Progenitor cell of endocrine pancreas (in vitro differentiated cells): ENCODE measurements at places on chromosomes 16 and 17. TPM values are rescaled to one million over a fixed set of nuclear protein-coding genes. Genes with fewer than 3 reads are reported as not detected.

- H3K36me3 ChIP-seq: no peaks in the 10 kb centered on the region
- H3K27me3 ChIP-seq: peaks cover 22% of the 10 kb centered on the region
- no peak overlapping the region for H3K4me3 ChIP-seq
These were observed 78.8 kb downstream of the TMEM114 start for GRCh38 chr16:8511464-8511863.

- no peak overlapping the region for H3K4me3 ChIP-seq
- DNase-seq: no peak
These were observed 17.3 kb downstream of the SOCS3 start for GRCh38 chr17:78342449-78343186.

- H3K27me3 ChIP-seq: no peaks in the 10 kb centered on the region
- H3K27ac ChIP-seq: no peak overlapping the region
- no peaks in the 10 kb centered on the region for H3K4me1 ChIP-seq
- no peak for DNase-seq
- H3K4me3 ChIP-seq: no peak overlapping the region
These were observed 920.3 kb upstream of the GOT2 start for GRCh38 chr16:59654455-59654854.

- H3K27me3 ChIP-seq: no peaks in the 10 kb centered on the region
- DNase-seq: no peak
- H3K4me3 ChIP-seq: no peak overlapping the region
- no peaks in the 10 kb centered on the region for H3K36me3 ChIP-seq
These were observed 54.2 kb upstream of the IL34 start for GRCh38 chr16:70592106-70592571.

DNA sequence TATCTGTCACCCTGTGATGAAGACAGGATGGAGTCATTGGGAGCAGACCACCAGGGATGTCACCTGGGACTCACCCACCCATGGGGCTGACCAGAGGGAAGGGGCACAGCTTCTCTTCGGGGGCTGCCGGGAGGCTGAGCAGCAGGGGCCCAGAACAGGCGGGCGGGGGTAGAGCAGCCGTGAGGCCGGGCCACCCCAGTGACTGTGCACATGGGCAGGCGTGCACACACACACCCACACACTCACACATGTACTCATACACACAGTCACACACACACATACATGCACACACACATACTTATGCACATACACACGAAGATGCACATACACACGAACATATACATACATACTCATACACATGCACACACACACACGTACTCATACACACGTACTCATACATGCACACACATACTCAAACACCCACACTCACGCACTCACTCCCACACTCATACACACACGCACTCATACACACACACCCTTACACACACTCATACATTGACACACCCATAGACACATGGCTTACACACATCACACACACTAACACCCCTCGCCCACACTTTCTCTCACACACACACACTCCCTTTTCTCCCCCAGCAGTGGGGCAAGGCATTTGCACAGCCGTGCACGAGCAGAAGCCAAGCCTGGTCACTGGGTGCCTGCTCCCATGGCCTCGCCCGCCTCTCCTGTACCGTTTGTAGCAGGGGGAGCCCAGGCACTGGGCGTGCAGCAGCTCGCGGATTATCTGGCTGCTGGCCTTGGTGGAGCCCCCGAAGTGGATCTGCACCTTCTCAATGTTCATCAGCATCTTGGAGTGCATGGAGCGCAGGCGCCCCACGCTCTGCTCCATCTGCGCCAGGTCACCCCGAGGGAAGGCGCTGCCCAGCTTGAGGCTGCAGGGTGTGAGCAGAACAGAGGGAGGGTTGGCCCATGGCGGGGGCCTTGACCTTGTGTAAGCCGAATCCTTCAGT is 12.4 kb downstream of the UBALD2 start:
- no peak overlapping the region for H3K4me3 ChIP-seq
- no peaks in the 10 kb centered on the region for H3K27me3 ChIP-seq
- DNase-seq: no peak
- no peaks in the 10 kb centered on the region for H3K4me1 ChIP-seq

DNA sequence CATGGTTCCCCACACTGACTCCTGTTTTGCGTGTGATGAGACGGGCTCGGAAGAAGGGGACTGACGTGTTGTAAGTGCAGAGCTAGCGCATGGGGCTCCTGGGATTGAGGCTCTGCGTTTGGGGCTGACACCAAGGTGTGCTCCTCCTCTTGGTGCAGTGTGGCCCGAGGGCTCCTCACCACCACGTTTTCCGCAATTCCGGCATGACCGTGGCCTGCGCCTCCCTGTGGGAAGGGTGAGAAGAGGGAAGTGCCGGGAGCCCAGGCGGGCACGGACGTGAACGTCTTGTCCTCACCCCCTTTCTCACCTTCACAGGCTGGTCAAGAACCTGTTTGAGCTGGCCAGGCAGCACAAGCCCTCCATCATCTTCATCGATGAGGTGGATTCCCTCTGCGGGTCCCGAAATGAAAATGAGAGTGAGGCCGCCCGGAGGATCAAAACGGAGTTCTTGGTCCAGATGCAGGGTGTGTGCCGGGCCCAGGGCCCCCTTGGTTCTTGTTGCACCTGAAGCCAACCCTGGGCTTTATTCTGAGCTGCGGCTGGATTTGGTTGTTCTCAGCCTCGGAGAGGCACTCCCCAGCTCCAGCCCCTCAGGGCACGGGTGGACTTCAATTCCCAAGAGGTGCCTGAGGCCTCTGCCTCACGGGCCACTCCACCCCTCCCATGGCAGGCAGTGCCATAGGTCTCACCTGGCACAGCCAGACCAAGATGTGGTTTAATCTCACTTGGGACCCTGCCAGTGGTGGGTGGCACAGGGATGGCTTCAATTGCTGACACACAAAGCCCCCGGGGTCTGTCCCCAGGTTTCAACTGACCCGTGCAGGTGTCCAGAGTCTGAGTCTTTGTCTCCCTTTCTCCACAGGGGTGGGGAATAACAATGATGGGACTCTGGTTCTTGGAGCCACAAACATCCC is 8.9 kb downstream of the VPS4A start:
- H3K27ac ChIP-seq: no peak overlapping the region
- H3K4me1 ChIP-seq: no peaks in the 10 kb centered on the region
- H3K4me3 ChIP-seq: no peak overlapping the region
- H3K27me3 ChIP-seq: no peaks in the 10 kb centered on the region
- DNase-seq: no peak

- no peak overlapping the region for H3K4me3 ChIP-seq
- no peak overlapping the region for H3K27ac ChIP-seq
- H3K4me1 ChIP-seq: peaks cover 8% of the 10 kb centered on the region
- H3K36me3 ChIP-seq: no peaks in the 10 kb centered on the region
- no peak for DNase-seq
These were observed 9.3 kb downstream of the ADORA2B start for GRCh38 chr17:15954222-15954621.

DNA sequence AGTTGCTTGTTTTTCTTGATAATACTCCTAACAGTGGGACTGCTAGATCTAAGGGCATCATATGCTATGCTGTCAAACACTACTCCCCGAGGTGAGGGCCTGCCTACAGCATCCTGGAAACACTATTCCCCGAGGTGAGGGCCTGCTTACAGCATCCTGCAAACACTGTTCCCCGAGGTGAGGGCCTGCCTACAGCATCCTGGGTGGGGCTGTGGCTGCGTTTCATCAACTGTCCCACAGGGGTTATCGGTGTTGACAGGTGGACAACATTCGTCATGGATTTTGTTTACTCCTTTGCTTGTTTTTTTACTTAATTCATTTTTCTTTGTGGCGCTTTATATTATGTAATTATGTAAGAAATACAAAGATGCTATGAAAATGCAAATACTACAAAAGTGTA is 22.5 kb downstream of the NPRL3 start:
- H3K36me3 ChIP-seq: peaks cover 10% of the 10 kb centered on the region
- DNase-seq: no peak
- no peak overlapping the region for H3K4me3 ChIP-seq

DNA sequence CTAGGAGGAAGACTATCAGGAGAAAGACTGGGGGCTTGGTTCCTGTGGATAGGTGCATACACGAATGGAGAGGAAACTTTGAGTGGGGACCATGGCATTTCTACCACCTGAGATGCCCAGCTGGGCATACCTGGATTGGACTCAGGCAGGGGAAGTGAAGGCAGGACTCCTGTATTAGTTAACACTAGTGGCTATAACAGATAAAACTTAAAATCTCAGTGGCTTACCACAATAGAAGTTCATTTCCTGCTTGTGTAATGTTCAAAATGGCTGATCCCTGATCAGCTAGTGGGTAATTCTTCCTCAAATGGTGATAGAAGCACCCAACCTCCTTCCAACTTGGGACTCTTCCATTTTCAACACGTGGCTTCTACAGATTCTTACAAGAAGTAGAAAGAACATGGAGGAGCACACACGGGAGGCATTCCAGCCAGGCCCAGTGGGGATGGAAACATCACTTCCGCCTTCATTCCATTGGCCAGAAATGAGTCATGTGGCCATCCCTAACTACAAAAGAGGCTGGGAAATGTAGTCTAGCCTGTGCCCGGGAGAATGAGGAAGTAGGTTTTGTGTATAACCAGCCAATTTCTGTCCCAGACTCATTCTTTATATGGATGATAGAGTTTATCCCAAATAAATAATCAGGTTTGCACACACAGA is 112.1 kb downstream of the UTP18 start:
- H3K4me1 ChIP-seq: peaks cover 5% of the 10 kb centered on the region
- peaks cover 7% of the 10 kb centered on the region for H3K27me3 ChIP-seq
- H3K27ac ChIP-seq: no peak overlapping the region
- H3K4me3 ChIP-seq: peak overlapping the region; percentile 50

DNA sequence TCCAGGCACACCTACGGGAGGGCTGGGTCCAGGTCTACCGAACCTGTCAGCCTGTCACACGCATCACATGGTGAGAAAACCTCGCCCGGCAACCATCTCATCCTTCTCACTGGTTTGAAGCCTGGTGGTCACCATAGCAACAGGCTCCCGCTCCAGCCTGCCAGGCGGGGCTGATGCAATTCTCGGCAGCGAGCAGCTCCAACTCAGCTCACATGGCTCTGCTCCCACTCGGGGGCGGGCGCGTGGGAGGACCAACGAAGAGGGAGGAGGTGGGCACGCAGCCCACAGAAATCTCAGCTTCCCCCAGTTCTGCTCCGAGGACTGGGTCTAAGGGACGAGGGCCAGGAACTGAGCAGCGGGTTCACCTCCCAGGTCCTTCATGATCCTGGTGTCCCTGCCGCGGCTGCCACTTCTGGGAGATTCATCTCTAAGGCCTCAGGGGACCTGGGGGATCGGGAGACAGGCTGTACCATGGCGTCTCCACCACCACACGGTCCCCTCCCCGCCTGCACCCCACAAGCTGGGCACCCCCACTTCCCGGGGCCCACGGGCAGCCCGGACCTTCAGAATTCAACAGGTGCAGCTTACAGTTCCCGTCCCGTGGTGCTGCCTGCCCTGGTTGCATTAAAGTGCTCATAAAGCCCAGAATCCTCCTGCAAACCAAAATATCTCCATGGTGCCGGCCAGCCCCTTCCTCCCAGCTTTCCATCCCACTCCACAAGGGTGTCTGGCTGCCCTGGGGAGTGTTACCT is 25.8 kb downstream of the ABR start:
- no peak overlapping the region for H3K4me3 ChIP-seq
- H3K27me3 ChIP-seq: no peaks in the 10 kb centered on the region
- H3K36me3 ChIP-seq: peaks cover 4% of the 10 kb centered on the region
- DNase-seq: no peak
- no peak overlapping the region for H3K27ac ChIP-seq

Gene NPIPB6
- 5.7 and 7.0 TPM in 2 replicates for total RNA-seq

Gene GP2
- 13.4 and 17.8 TPM in 2 replicates for total RNA-seq

Gene G6PC1
- not detected in 2 replicates for total RNA-seq

Gene IL34
- not detected in 2 replicates for total RNA-seq

Gene GJD3
- not detected in 2 replicates for total RNA-seq
